ENCODE measurements at places on chromosomes 11 and 22.

DNA sequence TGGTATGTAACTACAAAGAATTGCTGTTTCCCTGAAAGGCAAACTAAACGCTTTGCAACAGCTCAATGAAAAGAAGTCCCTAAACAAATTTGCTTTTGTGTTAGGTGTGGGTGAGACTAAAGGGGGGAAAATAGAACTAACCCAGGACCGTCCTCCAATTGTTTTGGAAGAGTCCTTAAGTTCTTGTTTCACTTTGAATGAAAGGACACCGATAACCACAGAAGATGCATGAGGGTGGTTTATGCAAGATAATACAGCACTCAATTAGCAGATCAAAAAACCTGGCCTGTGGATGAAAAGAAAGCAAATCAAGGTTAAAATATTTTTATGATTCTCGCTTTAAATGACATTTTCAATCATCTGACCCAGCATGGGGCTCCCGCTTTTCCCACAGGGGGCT, 304.5 kb upstream of the SYN3 start:
- no peak for DNase-seq

DNA sequence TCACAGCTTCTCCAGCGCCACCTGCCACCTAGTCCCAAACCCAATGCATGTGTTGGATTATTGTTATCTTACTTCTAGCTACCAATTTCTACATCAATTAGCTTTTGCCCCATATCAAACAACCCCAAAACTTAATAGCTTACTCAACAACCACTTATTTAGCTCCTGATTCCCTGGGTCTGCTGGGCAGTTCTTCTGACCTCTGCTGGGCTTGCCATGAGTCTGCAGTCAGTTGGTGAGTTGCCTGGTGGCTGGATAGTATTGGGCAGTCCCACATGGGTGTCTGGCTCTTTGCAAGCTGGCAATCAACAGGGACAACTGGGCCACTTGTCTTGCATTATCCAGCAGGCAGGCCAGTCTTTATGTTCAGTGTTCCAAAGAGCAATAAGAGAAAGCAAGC, 13.6 kb upstream of the MS4A15 start:
- DNase-seq = no peak

GRCh38 chr11:93166194-93166593, 31.6 kb downstream of the SLC36A4 start:
- DNase-seq = no peak

GRCh38 chr11:133553885-133554740, 21.8 kb upstream of the OPCML start:
- DNase-seq = no peak

DNA sequence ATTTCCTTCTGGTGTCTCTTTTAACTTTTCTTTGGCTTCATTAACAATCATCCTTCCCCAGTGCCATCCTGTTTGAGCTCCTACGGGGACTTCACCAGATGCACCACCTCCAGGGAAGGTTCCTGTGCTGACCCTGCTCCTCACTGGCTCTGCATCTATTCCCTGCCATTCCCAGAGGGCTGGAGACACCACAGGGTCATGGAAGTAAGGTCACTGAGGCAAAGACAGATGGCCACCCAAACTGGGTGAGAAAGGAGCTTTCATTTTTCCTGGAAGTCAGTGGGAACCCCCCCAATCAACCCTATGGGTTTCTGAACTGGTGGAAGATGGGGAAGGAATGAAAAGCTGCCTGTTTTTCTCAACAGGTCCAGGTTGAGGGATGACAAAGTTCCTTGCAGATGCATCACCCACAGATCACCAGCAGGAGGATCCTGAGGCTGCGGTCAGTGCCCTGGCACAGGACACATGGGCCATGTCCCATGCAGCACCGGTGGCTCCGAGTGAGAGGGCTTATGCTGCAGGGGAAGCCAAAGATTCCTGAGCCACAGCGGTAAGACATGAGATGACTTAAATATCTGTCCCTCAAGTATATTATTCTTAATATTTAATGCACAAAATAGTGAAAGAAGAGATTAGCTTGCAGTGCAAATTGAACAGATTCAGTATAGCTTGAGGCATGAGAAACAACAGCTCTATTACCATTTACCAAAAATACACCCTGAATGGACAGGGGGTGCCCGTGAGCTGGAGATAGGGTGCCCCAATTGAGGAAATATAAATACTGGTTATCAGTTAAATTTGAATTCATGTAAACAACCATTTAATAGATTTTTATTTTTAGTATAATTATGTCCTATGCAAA, 73.0 kb upstream of the VPREB1 start:
- no peak for DNase-seq

DNA sequence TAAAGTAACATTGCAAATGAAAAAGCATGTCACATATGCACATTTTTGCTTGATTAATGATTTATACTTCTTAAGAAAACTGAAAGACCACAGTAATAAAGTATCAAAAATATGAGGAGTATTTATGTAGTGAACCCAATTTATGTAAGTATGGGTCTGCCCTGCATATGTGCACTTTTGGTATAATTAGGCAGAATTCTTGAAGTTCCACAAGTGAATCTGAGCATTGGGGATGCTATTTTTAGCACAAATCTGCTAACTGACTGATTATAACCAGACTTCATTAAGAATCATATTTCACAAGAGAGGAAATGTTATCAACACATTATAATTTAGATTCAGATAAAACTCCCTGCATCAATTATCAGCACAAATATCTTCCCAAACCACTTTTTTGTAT, 407.1 kb upstream of the LRRC4C start:
- DNase-seq = no peak

DNA sequence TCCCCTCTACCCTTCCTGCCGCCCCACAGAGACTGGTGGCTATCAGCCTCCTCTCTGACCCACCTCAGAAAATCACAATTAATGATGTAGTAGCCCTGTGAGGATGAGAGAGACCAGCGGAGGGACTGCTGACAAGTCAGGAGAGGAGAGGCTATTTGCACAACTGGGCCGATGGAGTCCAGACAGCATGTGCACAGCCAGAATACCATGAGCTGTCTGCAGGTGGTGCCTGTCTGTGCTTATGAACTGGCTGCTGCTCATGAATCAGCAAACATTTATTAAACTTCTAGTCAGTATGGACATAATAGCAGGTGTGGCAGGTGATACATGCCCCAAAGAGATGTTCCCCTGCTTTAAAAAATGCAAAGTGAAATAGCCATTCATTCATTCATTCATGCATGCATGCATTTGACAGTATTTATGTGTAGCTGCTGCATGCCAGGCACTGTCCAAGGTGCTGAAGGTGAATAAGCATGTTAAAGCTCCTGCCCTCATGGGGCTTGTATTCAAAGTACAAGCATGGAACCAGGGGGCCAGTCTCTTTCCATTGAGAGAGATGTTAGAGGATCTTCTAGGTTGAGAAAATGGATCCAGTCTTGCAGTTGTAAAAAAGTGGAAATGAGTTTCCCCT, 141.3 kb downstream of the GRIK4 start:
- no peak for DNase-seq

DNA sequence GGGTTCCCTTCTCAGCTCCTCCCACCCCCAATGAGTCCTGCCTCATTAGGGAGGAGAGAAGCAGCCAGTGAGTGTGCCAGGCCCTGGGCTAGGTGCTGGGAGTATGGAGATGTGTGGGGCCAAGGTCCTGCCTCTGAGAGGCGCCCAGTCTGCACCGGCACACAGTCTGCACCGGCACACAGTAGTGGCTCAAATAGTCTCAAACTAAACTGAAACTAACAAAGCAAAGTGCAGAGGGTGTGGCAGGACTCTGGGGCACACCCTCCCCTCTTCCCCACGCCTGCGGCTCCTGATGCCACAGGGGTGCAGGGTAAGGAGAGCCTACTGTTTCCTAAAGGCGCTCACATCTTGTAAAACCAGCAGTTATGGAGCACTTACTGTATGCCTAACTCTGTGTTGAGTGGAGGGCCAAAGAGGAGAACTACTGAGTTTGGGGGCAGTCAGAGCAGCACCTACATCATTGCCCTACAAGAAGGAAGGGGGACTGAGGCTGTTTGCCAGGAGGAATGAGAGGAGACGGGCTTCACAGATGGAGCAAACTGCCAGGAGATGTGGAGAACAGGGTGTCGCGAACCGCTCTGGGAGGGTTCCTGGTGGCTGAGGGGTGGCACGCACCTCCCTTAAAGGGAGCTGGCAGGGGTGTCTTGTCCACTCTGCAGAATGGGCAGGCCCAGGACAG, 939 bp upstream of the SH3BP1 start:
- no peak for DNase-seq

GRCh38 chr22:20153945-20154344, 3.1 kb upstream of the CCDC188 start:
- DNase-seq = no peak

DNA sequence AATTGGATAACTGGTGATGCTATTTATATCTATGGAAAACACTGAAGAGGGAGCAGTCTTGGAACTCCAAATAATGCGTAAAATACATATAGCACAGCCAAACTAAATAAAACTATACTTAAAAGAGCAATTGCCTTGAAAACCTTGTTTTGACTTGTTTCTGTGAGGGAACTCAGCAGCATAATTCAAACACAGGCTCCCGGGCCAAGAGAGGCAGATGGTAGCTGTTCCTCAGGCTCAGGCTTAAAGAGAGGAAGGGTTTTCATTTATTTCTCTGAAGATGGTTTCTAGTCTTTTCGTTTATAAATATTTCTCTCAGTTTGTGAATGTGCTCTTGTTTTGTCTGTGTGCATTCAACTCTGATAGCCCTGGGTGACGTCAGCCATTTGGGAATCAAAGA, 82.4 kb downstream of the FANCF start:
- DNase-seq = no peak

DNA sequence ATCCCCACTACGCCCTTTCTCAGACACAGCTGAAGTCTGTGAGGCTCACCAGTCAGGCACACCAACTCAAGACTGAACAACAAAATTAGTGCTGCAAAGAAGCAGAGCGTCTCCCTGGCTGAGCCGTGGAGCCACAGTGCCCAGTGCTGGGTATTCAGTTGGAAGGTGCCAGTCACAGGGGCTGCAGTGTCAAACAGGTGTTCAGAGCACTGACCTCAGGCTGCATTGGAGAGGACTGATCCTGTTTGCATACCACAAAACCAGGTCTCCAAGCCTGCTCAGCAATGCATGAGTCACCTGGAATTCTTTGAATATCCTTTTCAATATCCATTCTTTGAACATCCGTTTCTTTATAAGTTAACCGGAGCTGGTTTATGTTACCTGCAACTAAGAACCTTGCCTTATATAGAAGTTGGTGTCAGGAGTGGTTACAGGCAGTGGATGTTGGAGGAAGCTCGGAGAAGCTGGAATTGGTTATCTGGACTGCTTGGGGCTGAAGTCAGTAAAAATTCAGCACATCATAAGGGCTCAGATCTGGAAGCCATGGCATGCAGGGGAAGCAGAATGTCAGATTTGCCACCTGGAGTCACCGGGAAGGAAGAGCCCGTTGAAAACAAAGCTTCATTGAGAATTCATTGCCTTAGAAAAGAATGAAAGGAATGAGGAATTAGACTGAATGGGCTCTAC, 30.3 kb downstream of the PDGFB start:
- no peak for DNase-seq

GRCh38 chr11:45078236-45079074, 68.0 kb upstream of the PRDM11 start:
- no peak for DNase-seq

DNA sequence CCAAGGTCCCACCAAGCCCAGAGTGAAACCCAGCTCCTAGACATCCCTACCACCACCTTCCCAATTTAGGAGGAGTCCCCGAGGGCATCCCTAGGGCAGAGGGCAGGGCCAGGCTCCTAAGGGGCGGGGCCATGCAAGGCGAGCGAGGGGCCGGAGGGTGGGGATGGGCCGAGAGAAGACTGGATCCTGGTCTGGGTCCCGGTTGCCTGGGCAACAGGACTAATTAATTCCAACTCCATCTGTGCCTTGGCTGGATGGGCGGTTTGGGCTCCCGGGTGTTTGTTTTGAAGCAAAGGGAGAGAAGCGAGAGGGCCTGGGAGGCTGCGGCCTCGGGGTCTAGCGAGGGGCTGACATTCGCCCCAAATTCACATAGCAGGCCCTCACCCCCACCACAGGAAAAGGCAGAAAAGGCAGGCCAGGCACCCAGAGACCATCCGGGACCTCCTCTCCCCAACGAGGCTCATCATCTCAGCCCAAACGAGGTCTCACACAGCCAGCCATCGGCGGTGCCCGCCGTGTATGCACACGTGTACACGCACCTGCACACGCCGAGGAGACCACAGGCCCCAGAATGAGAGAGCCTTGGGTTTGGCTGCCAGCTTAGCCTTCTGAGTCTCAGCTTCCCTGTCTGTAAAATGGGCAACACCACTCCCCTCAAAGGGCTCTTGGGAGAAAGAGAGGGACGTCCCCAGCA, 23.9 kb downstream of the ELFN2 start:
- DNase-seq = no peak

DNA sequence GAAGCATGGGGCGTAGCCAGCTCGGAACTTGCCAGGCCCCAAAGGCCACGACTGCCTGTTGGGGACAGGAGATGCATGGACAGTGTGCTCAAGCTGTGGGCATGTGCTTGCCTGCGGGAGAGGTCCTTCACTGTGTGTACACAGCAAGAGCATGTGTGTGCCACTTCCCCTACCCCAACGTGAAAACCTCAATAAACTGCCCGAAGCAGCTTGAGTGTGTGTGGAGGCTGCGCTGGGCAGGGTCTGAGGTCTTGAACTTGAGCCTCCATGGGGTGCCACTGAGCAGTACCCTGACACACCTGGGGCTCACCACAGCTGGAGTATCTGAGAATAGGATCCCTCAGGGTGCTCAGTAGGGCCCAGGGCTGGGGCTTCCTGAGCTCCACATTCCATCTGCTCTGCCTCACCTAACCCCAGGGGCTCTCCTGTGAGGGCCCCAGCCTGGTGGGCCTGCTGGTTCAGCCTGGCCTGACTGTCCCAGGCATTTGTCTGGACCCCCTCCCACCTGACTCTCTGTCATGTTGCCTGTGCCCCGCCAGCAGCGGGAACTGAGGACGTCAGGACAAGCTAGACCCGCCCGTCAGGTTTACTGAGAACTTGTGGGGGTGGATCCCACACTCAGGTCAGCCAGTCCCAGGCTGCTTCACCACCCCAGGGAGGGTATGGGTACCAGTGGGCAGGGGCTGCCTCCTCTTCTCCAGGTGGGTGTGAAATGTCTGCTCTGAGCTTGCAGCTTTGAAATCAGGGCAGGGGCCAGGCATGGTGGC, 3.2 kb downstream of the RASSF7 start:
- no peak for DNase-seq

- no peak for DNase-seq
Observed at GRCh38 chr11:111723595-111723994, 42.6 kb downstream of the PPP2R1B start.

GRCh38 chr11:134022748-134023147, 46.1 kb upstream of the JAM3 start:
- DNase-seq = no peak

DNA sequence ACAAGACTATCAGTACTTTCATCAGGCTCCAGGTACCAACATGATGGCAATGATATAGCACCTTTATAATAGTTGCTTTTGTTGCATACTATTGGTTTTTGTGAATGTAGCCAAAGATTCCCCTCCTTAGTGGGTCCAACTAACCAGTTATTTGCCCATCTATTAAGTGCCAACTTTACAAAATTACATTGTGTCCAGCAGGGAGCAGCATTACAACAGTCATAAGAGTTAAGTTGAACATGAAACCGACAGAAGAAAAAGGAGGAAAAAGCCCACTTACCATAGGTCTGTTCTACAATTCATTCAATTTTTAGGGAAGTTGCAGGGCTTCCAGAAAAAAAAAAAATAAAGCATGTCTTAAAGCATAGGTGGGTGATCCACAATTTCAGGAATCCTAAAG, 21.6 kb downstream of the IMMP1L start:
- no peak for DNase-seq
